Endothelial cell of umbilical vein (primary cell): ENCODE measurements at places on chromosomes 7 and 10.

DNA sequence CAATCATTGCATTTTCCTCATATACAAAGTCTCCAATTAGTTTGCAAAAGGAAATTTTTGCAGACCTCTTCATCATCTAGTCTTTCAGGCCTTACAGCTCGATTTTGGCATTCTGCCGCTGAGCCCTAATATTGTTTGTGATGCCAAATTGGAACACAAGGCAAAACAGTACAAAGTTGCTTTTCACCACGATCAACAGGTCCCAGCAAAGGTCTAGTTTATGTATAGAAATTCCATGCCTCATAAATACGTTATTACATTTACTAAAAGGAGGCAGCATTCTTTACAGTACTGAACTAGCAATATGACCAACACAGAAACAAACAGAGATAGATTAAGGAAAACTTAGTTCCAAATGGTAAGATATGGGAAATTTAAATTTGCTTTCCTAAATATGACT is 7.0 kb upstream of the DNAJC1 start:
- no peak overlapping the region for H3K4me3 ChIP-seq
- H3K27me3 ChIP-seq = peaks cover 3% of the 10 kb centered on the region
- H3K36me3 ChIP-seq = no peaks in the 10 kb centered on the region

- no peaks in the 10 kb centered on the region for H3K27me3 ChIP-seq
- H3K4me1 ChIP-seq = peaks cover 5% of the 10 kb centered on the region
- DNase-seq = no peak
- H3K27ac ChIP-seq = no peak overlapping the region
- no peaks in the 10 kb centered on the region for H3K36me3 ChIP-seq
These were observed 254.3 kb downstream of the DYNC1I1 start for GRCh38 chr7:96026611-96027010.

DNA sequence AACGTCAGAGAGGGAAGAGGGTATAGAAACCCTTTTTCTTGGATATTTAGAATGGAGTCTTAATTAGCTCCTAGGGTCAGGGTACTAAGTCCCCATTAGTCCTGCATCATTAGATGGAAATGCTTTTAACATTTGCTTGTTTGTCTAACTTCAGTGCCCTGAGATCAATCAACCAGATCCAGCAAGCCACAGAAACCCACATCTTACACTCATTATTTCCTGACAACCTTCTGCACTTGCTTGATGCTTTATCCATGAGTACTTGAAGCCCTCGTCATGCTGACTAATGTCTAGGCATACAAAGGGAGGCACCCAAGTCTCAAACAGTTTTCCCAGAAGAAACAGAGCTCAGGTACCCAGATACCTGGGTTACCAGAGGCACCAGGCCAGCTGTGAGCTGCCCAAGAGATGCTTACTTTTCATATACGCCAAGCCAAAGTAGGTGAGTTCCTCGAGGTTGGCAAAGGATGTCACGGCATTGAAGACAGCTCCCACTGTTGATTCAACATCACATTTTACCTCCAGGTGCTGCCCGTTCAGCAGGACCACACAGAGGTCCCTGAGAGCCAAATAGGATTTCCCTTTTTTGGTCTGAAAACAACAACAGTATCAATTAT is 42.7 kb downstream of the FRMPD2 start:
- H3K4me3 ChIP-seq = no peak overlapping the region
- DNase-seq = no peak
- H3K27me3 ChIP-seq = peaks cover 6% of the 10 kb centered on the region
- no peaks in the 10 kb centered on the region for H3K4me1 ChIP-seq

DNA sequence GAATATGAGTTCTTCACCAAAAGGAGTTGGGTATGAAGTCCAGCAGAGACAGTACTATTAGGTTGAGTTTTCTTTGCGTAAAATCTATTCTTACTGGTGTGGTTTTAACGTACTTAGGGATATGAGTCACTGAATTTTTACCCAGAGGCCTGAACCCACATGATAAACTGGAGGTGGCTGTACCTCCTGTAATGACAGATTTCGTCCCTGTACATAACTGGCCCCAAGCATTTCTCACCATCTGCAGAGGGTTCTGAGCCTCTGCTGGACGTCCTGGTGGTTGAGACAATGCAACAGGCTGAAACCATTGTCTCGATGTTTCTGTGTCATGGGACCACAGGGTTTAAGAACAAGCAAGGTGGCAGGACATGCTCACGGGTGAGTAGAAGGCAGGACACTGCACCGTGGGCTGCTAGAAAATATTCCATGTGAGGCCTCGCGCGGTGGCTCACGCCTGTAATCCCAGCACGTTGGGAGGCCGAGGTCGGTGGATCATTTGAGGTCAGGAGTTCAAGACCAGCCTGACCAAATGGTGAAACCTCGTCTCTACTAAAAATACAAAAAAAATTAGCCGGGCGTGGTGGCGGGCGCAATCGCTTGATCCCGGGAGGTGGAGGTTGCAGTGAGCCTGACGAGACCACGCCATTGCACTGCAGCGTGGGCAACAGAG is 233.9 kb downstream of the DNAJB6 start:
- no peak for DNase-seq
- H3K27ac ChIP-seq = no peak overlapping the region
- no peaks in the 10 kb centered on the region for H3K36me3 ChIP-seq
- H3K4me1 ChIP-seq = no peaks in the 10 kb centered on the region
- no peaks in the 10 kb centered on the region for H3K27me3 ChIP-seq
- H3K4me3 ChIP-seq = no peak overlapping the region

DNA sequence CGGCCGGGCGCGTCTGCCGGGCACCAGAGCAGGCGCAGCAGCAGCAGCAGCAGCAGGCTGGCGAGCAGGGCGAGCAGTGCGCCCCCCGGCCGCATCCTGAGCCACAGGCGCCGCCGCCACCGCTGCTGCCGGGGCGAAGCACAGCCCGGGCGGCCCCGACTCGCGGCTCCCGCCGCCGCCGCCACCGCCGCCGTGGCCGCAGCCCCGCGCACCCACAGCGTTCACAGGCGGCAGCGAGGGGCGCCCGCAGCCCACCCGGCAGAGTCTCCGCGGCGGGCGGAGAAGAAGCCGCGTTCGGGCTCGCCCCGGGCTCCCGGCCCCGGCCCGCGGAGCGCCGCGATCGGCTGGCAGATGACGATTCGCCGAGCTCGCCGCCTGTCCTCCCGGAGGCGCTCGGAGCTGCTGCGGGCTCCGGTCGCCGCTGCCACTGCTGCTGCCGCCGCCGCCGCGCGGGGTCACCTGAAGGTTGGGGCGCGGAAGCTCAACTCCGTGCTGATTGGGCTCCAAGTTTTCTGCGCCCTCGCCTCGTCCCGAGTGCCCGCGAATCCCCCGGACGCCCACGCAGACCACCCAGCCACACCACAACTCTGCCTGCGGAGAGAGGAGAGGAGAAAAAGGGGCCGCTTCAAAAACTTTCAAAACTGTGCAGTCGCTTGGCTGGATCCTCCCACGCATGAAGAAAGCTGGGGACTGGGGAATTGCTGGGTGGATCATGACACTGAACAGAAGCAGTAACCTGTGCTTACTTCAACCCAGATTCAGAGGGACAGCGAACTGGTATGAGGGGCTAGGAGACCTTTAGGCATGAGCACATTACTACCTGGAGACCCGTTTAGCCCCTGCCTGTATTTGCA is at the start of gene ST8SIA6:
ST8SIA6 (minus strand) TSS at position 435 of the 854 bp plus-strand sequence; CDS start at position 95, 340 bp downstream.
- H3K27me3 ChIP-seq = no peaks in the 10 kb centered on the region
- no peak within 1 kb of the TSS for H3K27ac ChIP-seq
- DNase-seq = peak; percentile 66
- no peaks in the 10 kb centered on the region for H3K36me3 ChIP-seq
- peaks cover 9% of the 10 kb centered on the region for H3K4me1 ChIP-seq

GRCh38 chr7:99597762-99598501 is at the start of gene TMEM225B:
Gene TMEM225B (plus strand): TSS chr7:99598267. CDS start chr7:99604389, 6,122 bp downstream.
- H3K27me3 ChIP-seq = no peaks in the 10 kb centered on the region
- H3K27ac ChIP-seq = no peak within 1 kb of the TSS
- H3K4me3 ChIP-seq = no peak within 1 kb of the TSS

- no peak overlapping the region for H3K27ac ChIP-seq
- H3K4me1 ChIP-seq = no peaks in the 10 kb centered on the region
- H3K36me3 ChIP-seq = no peaks in the 10 kb centered on the region
- no peak for DNase-seq
- H3K4me3 ChIP-seq = no peak overlapping the region
- no peaks in the 10 kb centered on the region for H3K27me3 ChIP-seq
These were observed 17.4 kb upstream of the CCL24 start for GRCh38 chr7:75830978-75831377.

GRCh38 chr7:18540396-18540795 is 44.8 kb downstream of the HDAC9 start:
- DNase-seq = peak; percentile 18
- H3K36me3 ChIP-seq = no peaks in the 10 kb centered on the region
- H3K4me3 ChIP-seq = no peak overlapping the region

DNA sequence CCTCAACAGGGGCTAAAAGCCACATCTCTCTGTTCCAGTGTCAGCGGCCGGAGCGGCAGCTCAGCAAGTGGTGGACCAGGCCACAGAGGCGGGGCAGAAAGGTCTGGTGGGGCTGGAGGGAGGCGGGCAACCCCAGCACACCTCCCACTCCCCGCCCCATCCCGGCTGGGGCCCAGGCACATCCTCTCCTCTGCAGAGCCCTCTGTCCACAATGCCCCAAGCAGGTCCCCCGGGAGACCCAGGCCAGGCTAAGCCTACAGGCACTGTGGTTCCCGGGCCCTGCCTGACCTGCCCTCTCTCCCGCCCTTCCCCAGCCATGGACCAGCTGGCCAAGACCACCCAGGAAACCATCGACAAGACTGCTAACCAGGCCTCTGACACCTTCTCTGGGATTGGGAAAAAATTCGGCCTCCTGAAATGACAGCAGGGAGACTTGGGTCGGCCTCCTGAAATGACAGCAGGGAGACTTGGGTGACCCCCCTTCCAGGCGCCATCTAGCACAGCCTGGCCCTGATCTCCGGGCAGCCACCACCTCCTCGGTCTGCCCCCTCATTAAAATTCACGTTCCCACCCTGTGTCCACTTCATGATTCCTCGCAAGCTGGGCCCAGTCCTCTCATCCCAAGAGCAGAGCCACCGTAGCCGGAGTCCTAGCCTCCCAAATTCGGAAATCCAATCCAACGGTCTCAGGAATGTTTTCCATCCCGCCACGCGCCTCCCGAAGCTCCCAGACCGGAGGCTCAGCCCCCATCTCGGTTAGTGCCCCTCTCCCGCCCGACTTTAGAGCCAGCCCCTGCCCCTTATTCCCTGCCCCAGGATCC is 2.1 kb downstream of the ADIRF start:
- H3K27ac ChIP-seq = peak overlapping the region; percentile 77
- H3K36me3 ChIP-seq = no peaks in the 10 kb centered on the region
- peak overlapping the region; percentile 48 for H3K4me3 ChIP-seq
- no peak for DNase-seq
- H3K4me1 ChIP-seq = peaks cover 55% of the 10 kb centered on the region

DNA sequence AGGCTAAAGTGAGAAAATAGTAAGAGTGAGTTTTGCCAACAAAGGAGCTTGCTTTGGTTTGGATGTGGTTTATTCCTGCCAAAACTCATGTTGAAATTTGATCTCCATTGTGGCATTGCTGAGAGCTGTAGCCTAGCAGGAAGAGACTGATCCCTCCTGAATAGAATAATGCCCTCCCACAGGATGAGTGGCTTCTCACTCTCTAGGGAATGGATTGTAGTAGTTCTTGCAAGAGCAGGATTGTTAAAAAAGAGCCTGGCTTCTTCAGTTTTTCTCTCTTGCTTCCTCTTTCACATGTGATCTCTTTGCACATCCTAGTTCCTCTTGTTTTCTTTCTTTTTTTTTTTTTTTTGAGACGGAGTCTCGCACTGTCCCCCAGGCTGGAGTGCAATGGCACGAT is 34.4 kb downstream of the ASAH2 start:
- no peak overlapping the region for H3K4me3 ChIP-seq
- no peaks in the 10 kb centered on the region for H3K4me1 ChIP-seq
- DNase-seq = no peak
- peaks cover 18% of the 10 kb centered on the region for H3K27me3 ChIP-seq

GRCh38 chr7:158238616-158239289 is 348.9 kb downstream of the PTPRN2 start:
- no peak overlapping the region for H3K27ac ChIP-seq
- DNase-seq = no peak
- no peaks in the 10 kb centered on the region for H3K36me3 ChIP-seq
- no peak overlapping the region for H3K4me3 ChIP-seq
- no peaks in the 10 kb centered on the region for H3K4me1 ChIP-seq

DNA sequence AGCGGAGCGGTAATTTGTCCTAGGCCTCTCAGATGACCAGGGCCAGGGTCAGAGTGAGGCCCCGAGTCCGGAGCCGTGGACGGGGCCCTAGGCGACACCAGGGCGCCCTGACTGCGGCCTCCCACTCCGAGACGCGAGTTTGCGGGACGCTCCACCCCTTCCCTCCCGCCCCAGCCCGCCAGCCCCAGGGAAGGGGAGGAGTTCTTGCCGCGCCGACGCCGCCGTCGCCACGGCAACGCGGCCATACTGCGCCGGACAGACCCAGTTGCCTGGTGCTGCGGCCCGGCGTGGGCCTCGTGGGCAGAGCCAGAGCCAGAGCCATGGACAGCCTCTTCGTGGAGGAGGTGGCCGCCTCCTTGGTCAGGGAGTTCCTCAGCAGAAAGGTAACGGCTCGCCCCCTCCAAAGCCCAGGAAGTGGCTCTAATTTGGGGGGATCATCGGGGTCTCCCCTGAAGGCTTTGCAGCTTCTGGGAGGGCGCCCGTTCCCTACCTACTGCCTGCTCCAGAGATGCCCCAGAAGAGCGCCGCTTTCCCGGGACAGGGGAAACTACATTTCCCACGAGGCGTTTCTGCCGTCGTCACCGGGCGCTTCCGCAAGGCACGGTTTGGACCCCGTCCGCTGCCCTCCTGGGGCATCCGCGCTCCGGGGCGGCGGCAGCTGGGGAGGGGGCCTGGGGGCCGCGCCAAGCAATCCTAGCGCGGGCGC is at the start of gene MINDY4:
MINDY4 (plus strand) TSS at position 244 of the 706 bp plus-strand sequence; CDS start at position 321, 77 bp downstream.
- H3K36me3 ChIP-seq = no peaks in the 10 kb centered on the region
- H3K4me3 ChIP-seq = peak within 1 kb of the TSS; percentile 66
- DNase-seq = peak; percentile 78

GRCh38 chr7:29090836-29091601 is 55.3 kb downstream of the CPVL start:
- peak overlapping the region; percentile 15 for H3K4me3 ChIP-seq
- peaks cover 3% of the 10 kb centered on the region for H3K27me3 ChIP-seq
- H3K36me3 ChIP-seq = no peaks in the 10 kb centered on the region
- peaks cover 6% of the 10 kb centered on the region for H3K4me1 ChIP-seq
- no peak overlapping the region for H3K27ac ChIP-seq

GRCh38 chr10:119247550-119247894 is 40.2 kb downstream of the GRK5 start:
- peak overlapping the region; percentile 54 for H3K27ac ChIP-seq
- no peak overlapping the region for H3K4me3 ChIP-seq
- H3K4me1 ChIP-seq = peaks cover 45% of the 10 kb centered on the region
- H3K27me3 ChIP-seq = no peaks in the 10 kb centered on the region
- H3K36me3 ChIP-seq = no peaks in the 10 kb centered on the region
- no peak for DNase-seq

DNA sequence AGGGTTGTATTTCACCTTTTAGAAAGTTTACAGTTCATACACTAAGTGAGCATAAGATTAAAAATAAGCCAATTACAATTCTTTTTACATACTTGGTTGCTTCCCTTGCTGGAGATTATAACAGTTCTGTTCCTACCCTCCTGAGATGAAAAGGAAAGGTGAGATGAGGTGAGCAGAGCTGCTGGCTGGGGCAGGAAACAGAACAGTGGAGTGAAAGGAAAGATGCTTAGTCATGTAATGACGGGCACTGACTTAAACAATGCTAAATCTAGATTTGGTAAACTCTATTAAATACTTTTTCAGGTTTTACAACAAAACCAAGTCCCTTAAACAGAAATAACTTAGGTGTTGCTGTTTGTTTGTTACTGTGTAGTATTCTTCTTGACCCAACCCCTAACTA is 19.9 kb upstream of the ZEB1 start:
- H3K36me3 ChIP-seq = no peaks in the 10 kb centered on the region
- no peak overlapping the region for H3K4me3 ChIP-seq
- DNase-seq = peak; percentile 47
- H3K27ac ChIP-seq = peak overlapping the region; percentile 12
